ENCODE measurements at places on chromosomes 1 and 21.

DNA sequence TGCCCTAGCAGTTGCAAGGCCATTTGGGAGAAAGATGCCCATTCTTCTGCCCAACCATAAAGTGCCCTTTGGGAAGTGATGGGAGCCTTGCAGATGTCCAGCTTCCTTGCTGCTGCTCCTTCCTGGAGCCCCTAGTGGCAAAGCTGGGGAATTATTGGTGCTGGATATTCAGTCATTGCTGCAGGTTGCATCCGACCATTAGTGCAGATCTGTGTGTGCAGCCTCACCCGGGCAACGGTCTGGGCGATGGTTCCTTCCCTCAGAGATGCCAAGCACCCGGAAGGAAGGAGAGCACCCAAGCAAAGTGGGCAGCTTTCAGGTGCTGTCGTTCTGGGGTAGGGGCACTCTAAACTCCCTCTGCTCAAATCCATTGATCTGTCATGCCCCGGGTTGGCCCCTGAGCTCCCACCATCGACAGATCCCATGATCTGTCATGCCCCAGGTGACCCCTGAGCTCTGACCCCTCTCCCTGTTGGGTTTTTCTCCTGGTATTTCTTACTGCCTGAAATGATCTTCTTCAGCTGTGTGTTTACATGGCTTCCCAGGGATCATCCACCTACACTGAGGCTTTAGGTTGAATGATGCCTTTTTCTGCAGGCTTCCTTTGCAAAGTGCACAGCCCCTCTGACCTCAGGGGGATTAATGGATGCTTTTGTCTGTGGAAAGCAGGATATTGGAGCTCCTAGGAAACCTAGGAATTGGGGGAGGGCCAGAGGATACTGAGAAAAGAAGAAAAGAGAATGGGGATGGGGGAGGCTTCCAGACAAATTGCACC lies 467.5 kb downstream of the PTPRU start:
- DNase-seq = no peak

GRCh38 chr1:207217778-207218511 lies 103.5 kb upstream of the CD55 start:
- no peak for DNase-seq

GRCh38 chr1:2166254-2166653 lies 28.3 kb downstream of the FAAP20 start:
- DNase-seq = no peak

DNA sequence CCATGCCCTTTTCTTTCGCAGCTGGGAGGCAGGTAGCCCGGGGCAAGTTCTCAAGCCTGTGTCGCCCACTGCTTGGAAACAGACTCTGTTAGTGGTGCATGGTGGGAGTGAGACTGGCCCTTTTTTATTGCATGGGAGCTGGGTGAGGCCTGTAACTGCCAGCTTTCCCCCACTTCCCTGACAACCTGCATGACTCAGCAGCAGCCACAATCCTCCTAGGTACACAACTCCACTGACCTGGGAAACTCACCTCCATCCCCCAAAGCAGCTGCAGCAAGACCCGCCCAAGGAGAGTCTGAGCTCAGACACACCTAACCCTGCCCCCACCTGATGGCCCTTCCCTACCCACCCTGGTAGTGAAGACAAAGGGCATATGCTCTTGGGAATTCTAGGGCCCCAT lies 25.8 kb downstream of the PIGP start:
- DNase-seq = no peak

DNA sequence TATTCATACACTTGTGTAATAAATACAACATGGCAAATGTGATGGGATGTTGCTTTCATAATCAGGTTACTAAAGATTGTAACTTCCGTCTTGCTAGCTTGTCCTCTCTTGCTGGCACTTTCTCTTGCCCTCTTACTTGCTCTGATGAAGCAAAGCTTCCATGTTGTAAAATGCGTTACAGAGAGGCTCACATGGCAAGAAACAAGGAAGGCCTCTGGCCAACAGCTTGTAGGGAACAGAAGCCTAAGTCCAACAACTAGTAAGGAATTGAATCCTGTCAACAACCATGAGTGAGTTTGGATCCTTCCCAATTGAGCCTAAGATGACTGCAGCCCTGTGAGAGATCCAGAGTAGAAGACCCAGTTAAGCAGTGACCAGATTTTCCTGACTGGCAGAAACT lies 15.4 kb downstream of the TMED5 start:
- DNase-seq = no peak

- peak; percentile 30 for DNase-seq
Observed at GRCh38 chr1:152440635-152441471, 26.8 kb upstream of the CRNN start.

DNA sequence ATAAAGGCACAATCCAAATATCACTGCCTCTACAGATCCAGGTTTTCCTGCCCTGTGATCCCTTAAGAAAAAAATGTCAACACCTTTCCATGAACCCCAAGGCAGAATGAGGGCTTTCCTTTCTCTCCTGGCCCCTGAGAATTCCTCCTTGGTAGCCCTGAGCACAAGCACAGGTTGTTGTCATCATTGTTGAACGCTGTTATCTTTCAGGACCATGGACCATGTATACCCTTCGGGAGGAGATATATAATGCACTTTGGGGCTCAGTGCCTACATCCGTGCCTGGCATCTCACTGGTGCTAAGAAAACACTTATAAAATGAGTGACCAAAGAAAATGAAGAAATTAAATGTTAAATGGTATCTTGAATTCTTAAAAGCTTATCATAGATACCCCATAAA lies 296.2 kb downstream of the SETD4 start:
- no peak for DNase-seq

- no peak for DNase-seq
Observed at GRCh38 chr1:246372559-246372958, 134.5 kb downstream of the SMYD3 start.

GRCh38 chr1:2544093-2544874 lies 11.9 kb upstream of the TNFRSF14 start:
- no peak for DNase-seq

DNA sequence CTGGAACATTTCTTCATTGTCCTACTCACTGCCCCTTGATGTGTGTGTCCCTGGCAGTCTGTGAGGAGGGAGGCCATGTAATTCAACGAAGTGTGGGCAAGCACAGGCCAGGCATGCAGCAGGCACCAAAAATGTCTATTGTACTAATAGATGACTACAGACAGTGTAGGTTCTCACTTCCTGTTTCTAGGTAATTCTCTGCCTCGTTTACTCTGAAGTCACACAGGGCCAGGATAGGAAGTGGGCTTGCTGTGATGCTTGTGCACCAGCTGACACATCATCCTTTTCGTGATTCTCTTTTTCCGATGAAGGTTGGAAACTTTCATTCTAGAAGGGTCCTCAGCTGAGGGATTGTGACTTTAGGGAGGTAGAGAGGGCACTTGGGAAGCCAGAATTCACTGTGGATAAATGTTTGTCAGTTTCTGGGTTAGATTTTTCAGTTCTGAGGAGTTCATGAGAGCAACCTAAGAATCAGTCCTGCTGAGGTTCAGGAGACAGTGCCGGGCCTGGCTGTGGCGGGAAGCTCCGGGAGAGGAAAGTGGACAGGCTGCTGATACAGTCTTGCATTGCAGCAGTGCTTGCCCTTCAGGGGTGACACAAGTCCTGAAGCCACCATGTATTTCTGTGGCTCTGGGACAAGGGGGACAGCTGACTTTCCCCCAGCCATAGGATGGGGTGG lies 4.3 kb upstream of the CSF1 start:
- peak; percentile 21 for DNase-seq

DNA sequence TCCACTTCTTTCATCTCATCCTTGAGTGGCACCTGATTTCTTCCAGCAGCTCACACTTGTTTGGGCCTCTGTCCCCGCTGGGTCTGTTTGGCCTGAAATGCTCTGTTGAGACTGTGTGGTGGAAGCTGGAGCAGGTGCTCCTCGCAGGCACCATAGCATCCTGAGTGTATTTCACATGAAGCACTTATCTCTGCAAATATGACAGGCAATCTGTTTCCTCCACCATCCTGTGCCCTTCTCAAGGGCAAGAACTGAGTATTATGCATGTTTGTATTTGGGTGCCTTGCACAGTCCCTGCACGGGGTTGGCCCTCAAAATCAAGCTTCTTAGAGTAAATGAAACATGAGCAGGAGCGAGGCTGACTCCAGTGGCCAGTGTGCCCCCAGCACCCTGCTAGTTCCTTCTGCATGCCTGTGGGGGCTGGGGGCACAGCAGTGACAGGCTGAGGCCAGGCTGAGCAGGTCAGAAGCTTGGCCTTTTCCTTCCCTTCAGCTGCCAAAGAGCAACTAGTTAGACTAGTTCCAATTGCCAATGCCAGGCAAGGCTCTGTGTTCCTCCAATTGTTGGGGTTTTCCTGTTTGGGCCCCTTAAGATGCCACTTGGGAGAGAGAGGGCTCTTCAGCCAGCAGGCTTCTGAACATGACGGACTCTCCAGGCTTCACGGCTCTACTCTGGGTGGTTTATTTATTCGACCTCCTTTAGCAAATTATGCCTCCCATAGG lies 129.6 kb upstream of the ATP1A1 start:
- no peak for DNase-seq

- DNase-seq = no peak
Observed at GRCh38 chr1:213783893-213784292, 203.9 kb upstream of the PROX1 start.

GRCh38 chr1:1058921-1059493 lies 15.1 kb downstream of the RNF223 start:
- DNase-seq = no peak

- DNase-seq = no peak
Observed at GRCh38 chr1:233086961-233087881, 136.8 kb downstream of the NTPCR start.

DNA sequence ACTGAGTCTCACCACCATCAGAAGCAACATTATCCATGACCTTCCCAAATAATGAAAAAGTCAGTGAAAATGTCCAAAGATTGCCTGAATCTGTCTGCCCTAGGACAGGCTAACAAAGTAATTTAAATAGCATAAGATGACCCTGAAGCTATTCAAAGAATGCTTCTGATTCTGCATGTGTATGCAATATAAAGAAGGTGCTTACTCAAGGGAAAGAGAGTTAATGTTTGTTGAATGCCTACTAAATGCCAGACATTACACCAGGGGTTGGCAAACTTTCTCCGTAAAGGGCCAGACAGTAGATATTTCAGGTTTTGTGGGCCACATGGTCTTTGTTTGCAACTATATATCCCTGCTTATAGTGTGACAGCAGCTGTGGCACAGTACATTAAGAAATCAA lies 221.9 kb upstream of the DMRTA2 start:
- DNase-seq = no peak

DNA sequence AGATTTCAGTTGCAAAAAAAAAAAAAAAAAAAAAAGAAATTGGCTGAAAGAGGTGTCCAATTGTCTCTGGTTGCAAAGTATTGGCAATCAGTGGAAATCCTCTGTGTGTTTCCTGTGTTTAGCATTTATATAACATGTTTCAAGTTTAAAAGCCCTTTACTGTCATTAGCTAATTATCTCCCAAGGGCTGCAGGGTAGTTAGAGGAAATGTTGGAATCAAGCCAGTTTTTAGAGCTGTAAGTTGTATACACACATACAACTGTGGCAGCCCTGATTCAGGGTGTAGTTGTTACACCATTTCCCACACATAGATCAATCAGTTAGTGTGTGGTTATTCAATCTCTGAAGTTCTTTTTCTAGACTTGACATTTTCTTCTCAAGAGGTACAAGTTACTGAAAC lies 8.9 kb upstream of the ZNF326 start:
- DNase-seq = no peak

DNA sequence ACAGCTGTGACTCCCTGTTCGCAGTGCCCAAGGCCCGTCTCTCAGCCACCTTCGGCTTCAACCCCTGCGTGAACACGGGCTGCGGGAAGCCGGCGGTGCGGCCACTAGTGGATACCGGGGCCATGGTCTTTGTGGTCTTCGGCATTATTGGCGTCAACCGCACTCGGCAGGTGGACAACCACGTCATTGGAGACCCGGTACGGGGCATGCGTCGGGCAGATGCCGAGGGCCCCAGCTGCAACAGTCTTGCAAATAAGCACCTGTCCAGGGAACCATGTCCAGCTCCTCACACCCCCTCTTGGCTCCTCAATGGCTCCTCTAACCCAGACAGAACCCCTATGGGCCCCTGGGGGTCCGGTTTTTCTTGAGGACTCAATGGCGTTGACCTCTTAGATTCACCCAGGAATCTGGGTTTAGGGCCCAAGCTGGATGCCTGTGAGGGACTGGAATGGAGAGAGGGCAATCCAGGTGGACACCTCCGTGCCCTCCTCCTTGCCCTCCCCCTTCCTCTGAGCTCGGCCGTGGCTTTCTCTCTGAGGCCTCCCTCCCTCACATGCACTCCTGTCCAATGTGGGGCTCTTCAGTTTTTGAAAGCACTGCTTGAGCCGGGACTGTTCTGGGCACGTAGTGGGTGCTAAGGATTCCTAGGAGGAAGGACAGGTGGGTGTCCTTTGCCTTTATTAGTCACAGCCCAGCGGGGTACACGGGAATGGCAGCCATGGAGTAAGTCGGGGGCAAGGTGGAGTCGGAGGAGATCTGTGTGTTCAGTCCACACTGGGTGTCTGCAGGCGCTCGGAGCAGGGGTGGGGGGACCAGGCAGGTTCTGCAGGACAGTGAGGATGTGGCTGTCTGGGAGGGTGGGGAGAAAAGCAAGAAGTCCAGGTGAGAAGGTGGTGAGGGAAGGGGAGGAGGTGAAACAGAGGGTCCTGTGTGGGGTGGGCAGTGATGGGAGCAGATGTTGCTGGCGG lies 51.1 kb downstream of the DISP3 start:
- DNase-seq = no peak

DNA sequence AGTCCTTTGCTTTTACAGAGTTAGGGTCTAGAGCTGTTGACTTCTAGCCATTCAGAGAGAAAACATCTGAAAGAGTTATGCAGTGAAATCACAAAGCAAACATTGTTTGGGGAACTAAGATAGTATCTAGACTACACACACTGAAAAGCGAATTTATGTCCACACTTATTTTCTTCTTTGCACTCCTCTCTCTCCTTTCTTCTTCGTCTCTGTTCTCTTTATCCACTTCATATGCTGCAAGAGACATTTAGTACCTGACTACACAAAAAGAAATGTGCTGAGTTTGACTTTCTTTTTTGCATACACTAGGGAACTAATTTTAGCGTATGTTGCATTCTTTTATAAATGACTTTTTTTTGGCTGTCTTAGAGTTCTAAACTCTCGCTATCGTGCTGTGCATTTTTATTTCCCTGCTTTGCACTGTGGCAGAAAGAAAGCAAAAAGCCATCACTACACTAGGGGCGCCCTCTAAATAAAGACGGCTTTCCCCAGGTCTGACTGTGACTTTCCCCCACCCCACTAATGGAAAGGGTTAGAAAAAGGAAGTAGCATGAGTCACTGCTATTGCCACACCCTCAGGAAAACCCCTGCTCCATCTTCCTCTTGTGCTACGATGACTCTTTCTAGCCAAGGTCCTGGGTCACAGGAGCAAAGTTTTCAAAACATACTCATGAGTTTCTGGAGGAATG lies 65.7 kb downstream of the MAP3K7CL start:
- peak; percentile 3 for DNase-seq

GRCh38 chr1:53328541-53329499 lies 950 bp upstream of the LRP8 start:
- no peak for DNase-seq

GRCh38 chr1:244375051-244375450 lies 76.7 kb downstream of the ADSS2 start:
- DNase-seq = no peak

DNA sequence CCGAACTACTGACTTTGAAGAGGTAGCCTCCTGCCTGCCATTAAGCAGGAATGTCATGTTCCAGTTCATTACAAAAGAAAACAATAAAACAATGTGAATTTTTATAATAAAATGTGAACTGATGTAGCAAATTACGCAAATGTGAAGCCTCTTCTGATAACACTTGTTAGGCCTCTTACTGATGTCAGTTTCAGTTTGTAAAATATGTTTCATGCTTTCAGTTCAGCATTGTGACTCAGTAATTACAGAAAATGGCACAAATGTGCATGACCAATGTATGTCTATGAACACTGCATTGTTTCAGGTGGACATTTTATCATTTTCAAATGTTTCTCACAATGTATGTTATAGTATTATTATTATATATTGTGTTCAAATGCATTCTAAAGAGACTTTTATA lies 159.8 kb upstream of the SGIP1 start:
- no peak for DNase-seq

All from stimulated activated CD8-positive, alpha-beta memory T cell treated with anti-CD3 and anti-CD28 coated beads, Interleukin-4, amount 100 ng/mL, for 1 hour (primary cell).